ENCODE measurements at places on chromosomes 16 and 17.

- DNase-seq: no peak
Observed at GRCh38 chr17:73706858-73707257, 62.6 kb upstream of the SDK2 start.

- peak; percentile 11 for DNase-seq
Observed at GRCh38 chr17:17890773-17891759, 54.3 kb upstream of the SREBF1 start.

GRCh38 chr16:57060323-57061083, 31.9 kb upstream of the CPNE2 start:
- DNase-seq: no peak

DNA sequence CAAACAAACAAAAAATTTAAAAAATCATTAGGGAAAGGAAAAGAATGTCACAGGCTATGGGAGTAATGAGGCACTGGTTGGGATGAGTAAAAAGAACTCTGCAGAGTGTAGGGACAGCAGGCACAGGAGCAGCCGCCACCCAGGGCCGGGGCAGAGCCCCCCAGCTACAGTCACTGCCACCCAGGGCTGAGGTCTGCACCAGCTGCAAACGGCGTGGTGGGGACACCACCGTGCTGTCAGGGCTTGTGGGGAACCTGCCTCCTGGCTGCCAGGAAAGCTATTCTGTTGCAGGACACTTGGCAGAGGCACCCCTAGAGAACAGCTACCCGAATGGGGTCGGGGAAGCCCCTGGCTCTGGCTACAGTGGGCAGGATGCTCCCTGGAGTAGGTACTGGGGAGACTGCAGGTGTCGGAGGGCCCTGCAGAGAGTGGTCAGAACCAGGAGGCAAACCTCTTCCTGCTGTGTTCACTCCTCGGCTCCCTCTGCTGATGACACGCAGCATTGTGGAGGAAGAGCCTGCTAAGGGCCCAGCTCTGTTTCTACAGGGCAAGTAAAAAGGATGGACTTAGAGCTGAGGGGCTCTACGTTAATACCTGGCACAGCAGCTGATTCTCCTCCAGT, 32.3 kb upstream of the CAPN15 start:
- DNase-seq: no peak

GRCh38 chr16:31325171-31325570, 29.8 kb upstream of the ITGAX start:
- DNase-seq: no peak

- no peak for DNase-seq
Observed at GRCh38 chr17:49996121-49996494, 1.1 kb upstream of the DLX3 start.

- DNase-seq: no peak
Observed at GRCh38 chr16:76614269-76614668, 337.1 kb downstream of the CNTNAP4 start.

DNA sequence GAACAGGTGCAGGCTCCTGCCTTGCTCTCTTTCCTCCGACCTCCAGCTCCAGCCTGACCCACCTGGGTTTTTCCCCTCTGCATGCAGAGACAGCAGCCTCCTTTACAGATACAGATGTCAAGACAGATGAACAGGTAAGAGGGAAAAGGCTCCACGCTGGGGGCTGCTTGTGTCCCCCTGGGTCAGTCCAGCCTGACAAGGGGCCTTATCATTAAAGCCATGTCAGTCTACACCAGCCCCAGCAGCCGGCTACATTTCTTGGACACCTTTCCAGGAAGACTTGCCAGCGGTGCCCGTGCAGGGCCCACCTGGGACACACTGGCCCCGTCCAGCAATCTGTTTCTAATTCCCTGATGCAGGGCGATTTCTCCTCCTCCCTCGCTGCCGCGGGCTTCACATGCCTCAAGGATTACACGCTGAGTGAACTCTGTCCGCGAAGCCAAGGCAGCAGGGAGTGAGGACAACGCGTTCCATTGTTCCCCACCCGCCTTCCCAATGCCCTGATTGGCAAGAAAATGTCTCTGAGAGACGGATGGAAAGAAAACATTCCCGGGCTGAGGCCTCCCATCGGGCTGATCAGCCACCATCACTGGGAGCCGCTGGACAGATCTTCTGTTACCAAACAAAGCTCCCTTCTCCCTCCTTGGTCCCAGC, 184.7 kb downstream of the C16orf95 start:
- no peak for DNase-seq

- no peak for DNase-seq
Observed at GRCh38 chr17:76250141-76250540, 9.8 kb upstream of the RNF157 start.

DNA sequence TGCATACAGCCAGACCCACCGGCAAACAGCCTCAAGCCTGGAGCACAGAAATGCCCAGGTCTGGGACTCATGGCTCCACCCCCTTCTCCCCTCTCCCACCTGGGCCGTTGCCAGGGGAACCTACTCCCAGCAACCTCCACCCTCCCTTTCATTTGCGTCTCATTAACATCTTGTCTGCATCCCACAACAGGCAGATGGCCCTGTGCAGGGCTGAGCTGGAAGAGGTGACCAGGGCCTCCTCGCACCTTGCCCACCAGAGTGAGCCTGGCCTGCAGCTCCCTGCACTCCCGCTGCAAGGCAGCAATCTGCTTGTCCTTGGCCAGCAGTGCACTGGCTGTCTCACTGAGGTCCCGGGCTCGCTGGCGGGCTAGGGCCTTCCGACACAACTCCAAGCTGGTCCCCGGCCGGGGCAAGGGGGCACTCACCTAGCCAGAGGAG, 3.3 kb downstream of the TSPOAP1 start:
- DNase-seq: no peak

DNA sequence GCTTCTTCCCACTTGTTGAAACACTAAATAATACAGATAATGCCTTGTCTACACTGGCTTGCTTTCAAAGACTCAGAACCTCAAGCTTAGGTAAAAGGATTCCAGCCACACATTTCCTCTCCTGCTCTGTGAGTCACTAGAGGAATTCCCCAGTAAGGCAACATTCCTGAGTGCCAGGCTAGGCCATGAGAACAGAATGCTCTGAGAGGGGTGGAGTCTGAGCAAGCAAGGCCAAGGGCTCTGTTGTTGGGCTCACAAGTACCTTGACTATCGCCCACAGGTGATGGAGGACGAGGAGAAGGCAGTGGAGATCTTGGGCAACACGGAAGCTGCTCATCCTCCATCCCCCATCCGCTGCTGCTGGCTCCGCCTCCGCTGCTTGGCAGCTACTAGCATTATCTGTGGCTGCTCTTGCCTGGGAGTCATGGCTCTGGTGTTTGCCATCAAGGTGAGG, 6.7 kb upstream of the PHKG2 start:
- no peak for DNase-seq

DNA sequence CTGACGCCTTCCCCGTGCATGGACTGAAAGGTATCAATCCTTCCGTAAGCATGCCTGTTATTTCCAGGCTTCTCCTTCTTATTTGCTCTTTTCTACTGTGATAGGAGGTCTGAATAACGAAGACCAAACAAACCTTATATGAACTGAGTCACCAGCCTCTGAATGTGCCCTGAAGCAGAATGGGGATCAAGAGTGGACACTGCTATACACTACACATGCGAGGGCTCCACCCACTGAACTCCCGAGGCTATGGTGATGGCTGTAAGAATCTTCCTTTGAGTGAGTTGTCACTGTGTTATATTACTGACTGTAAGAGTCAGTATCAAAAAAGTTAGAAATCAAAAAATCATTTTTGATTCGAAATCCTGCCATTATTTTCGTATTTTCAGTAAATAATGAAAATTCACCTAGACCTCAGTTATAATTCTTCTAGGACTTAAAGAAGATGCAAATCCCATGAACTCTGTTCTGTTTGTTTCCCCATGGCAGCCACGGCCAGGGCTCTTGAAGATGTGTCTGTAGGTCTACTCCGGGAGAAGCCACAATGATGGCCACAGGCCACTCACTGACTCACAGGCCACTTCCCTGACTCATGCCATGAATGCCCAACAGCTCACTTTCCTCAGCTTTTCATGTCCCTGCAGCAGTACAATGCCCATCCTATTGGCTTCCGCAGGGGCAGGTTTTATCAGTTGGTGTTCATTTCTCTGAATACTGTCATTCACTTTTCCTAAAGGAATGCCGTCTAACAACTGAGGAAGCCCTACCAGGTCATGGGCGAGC, 54.7 kb downstream of the ZZEF1 start:
- no peak for DNase-seq

GRCh38 chr16:67390816-67391423, 2.4 kb downstream of the TPPP3 start:
- no peak for DNase-seq

- DNase-seq: no peak
Observed at GRCh38 chr17:56966338-56966737, 5.5 kb upstream of the COIL start.

DNA sequence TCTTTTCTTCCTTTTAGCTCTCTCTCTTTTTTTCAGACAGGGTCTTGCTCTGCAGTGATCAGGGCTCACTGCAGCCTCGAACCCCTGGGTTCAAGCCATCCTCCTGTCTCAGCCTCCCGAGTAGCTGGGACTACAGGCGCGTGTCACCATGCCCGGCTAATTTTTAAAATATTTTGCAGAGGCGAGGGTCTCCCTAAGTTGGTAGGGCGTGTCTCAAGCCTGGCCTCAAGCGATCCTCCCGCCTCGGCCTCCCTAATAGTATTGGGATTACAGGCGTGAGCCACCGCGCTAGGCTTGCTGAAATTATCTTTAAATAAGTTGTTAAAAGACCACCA, 797 bp upstream of the SNX11 start:
- no peak for DNase-seq

DNA sequence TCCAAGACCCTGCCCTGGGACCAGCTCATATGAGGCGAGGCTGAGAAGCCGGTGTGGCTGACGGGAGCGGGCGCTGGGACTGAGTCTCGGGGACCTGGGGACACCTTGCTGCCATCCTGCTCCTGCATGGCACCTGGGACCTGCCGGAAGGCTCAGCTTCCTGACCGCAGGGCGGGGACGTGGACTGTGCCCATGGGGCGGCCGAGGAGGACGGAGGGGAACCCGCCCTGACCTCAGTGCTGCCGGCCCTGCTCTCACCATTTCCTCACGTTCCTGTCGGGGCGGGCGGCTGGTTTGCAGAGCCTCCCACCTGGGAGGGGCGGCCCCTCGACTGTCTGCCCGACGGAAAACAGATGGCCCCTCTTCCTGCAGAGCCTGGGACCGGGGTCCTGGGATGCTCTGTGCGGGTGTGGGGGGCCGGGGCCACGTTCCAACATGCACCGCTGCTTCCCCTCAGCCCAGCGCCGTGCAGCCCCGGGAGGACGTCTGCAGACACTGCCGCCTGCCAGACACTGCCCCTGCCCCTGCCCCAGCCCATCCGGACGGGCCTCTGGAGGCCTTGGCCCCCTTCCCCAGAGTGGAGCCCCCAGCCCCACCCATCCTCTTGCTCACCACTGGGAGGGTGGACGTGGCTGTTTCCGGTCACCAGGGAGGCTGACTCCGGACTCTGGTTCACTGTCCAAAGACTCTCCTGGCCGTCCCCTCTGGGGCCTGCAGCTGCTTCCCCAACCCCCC, 43.9 kb upstream of the SSTR5 start:
- DNase-seq: no peak

GRCh38 chr17:2267354-2267753, 36.2 kb downstream of the SMG6 start:
- DNase-seq: no peak

DNA sequence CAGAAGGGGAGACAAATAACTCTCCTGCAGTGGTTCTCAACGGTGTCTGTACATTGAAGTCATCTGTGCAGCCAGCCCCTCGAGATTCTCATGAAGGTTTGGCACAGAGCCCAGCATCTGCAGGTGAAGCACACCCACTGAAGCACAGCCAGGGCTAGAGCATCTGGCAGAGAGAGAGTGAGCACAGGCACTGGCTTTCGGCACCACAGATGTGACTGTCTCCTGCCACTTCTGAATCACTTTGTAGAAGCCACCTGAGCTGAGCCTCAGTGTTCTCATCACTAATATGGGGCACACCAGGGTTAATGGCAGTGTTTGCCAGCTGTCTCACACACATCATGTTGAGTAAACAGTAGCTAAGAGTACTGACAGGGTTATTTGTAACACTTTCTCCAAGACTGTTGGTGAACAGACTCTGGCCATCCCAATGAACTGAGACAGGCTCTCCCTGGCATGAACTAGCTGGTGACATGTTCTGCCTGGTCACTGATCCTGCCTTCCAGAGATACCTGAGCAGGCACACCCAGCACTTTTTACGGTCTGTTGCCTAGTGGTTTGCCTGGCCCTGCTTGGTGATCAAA, 10.9 kb downstream of the HSPB9 start:
- DNase-seq: no peak

DNA sequence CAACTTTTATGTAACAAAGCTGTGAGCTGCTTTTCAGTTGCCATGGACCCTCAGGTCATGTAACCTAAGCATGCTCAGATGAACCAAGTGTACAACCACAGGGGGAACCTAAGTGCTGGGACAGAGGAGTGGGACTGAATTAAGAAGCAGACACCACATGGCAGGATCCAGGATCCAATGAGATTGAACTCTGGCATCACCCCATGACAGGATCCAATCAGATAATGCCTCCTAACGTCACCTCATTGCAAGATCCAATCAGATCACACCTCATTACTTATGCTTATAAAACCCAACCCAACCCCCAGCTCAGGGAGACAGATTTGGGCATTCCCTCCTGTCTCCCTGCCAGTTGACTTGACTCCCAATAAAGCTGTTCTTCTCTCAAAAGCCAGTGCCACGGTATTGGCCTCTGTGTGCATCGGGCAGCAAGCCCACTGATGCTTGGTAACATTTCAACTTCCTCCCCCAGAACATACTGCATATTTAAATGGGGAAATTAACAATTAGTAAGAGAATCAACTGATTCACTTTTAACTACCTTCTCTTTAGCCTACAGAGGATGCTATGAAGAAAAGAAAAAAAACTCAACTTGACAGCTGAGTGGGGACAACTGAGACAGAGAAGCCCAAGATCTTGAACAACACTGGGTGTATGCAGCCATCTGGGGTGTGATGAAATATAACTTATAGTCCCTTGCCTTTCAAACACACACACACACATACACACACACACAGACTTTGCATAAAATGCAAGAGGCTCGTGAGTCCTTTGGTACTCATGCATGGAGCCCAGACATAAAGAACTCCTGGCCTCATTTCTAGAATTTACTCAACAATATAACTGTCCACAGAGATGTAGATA, 148.4 kb downstream of the SLC39A11 start:
- no peak for DNase-seq

DNA sequence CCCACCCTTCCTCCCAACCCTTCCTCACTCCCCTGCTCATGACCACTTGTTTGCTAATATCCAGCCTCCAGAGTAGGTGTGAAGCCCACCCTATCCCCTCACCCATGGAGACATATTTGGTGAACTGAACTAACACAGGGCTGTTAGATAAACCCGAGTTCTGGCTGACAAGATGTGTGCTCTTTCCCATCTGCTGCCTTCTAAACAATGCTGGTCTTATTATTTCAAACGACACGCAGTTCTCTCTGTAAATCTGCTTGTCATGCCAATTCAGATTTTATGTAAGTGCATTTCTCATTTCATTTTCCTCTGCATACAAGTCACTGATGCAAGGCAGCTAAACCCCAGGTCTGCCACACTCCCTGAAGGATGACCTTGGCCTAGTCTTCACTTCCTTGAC, 343.0 kb upstream of the CDH5 start:
- no peak for DNase-seq

GRCh38 chr17:41678907-41679739, 9.6 kb upstream of the EIF1 start:
- DNase-seq: peak; percentile 58

GRCh38 chr16:86213437-86214205, 296.7 kb upstream of the FOXF1 start:
- no peak for DNase-seq

Measured in effector memory CD8-positive, alpha-beta T cell (primary cell).